Choroid plexus epithelial cell (primary cell): ENCODE measurements at places on chromosomes 3 and 15.
A peak's percentile ranks its signal among the peaks of the same experiment; 100 is the strongest.

- no peak for DNase-seq
Measured at GRCh38 chr15:39585389-39585841, 4.5 kb downstream of the THBS1 start.

- peak; percentile 40 for DNase-seq
Measured at GRCh38 chr3:155218462-155218861, 75.0 kb downstream of the STRIT1 start.

DNA sequence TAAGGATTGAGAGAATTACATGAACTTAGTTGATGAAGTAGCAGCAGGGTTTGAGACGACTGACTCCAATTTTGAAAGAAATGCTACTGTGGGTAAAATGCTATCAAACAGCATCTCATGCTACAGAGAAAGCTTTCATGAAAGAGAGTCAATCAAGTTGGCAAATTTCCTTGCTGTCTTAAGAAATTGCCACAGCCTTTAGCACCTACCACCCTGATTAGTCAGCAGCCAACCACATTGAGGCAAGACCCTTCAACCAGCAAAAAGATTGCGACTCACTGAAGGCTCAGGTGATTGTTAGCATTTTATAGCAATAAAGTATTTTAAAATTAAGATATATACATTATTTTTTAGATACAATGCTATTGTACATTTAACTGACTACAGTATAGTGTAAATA is 80.9 kb downstream of the RAP2B start:
- DNase-seq = no peak

DNA sequence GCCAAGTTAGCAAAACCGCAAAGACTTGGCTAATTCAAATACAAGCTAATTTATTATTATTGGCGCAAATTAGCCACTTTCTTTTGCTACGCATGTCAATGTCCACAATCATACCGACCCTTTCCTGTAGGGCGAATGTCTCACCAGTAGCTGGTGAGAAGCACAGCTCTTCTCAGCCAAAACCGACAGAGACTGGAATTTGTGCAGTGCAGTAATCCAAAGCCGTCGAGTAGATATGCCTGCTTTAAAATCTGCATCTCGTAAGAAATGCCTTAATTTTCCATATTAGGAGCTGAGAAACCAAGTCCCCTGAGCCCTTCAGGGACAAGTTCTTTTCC is 614 bp upstream of the MINDY2 start:
- peak; percentile 93 for DNase-seq

DNA sequence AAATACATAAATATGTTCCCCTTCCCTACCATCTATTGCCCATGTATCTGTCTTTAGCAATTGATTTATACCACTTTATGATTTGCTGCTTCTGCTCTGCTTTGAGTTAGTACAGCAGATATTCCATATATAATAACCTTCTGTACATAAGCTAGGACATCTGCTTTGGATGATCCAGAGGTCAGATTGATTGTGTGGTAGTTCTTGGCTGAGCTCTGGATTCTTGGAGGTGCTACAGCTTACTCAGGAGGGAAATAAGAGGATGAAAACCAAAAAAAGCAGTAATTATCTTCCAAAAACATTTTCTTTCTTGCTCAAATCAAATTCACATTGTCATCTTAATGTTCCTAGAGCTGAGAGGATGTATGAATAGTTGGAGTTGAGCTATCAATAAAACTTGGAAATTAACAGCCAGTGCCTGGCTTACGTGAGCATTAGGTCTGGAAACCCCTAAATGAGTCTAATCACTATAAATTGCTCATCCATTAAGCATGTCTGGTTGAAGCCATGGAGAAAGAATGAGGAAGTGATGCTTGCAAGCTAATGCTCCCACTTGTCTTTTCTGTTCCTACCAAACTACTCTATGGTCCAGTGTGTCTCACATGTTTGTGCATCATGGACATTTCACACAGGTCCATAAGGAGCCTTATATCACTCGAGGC is 36.3 kb upstream of the TMEM42 start:
- DNase-seq = peak; percentile 69

GRCh38 chr3:122886946-122887345 is 92.1 kb downstream of the SLC49A4 start:
- DNase-seq = no peak

- DNase-seq = no peak
Measured at GRCh38 chr3:88211096-88211890, 61.5 kb downstream of the C3orf38 start.

DNA sequence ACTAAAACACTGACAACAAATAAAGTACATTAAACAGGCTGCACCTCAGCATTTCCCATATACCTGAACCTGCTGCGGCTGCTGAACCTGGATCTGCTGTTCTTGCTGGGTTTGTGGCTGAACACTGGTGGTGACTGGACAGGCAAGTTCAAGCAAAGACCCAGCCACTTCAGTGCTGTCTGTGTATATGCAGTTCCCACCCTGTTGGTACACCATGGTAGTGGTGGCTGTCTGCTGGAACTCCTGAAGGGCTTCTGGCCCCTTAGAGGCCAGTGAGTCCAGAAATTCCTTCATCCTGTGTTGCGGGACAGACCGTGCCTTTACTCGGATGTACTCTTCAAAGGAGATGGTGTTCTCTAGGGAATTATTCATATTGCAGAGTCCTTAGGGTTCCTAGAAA is 17.2 kb downstream of the QRICH1 start:
- DNase-seq = no peak
